ENCODE measurements at places on chromosomes 2 and 18.

DNA sequence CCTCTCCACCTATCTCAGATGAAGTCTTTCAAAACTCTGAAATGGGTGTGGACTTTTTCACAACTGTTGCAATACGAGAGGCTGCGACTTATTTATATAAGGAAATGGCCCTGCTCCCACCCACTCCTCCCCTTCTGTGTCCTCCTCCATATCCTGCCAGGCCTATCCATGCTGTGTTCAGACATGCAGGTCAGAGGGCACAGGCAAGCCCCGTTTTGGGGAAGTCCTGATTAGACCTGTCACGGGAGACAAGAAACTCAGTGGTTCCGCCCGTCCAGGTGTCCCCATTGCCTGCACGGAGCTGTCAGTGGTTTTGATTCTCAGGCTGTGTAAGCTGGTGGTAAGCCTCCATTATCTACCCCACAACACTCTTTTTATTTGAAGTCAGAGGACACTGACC, 99.6 kb upstream of the MGAT5 start:
- no peak for DNase-seq

DNA sequence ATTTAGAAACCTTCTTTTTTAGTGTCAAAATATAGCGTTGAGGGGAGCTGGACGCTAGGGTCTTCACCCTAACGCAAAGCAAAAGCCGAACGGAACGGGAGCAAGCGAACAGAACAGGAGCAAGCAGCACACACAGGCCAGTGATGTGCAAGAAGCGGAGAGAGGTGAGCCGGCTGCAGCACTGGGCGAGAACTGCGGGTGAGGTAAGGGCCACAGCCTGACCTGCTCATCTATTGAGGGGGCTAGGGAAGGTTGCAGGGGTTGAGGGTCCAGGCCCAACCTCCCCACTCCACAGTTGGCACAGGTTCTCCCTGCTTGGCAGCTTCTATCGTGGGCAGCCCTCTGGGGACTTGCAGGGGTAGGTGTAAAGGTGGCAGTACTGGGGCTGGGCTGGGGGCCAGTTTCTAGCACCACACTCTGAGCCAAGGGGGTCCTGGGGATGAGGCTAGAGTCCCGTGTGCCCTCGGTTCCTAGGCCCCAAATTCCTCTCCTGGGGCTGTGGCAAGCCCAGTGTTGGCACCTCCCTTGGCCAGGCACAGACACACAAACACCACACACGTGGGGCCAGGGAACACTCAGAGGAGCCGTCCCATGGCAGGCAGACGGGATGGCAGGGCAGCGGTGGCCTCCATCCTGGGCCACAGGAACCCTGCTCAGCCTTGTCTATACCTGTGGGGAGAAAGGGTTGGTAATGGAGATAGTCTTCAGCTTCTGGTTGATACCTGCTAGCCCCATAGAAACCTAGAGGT, 1.2 kb upstream of the ABCB6 start:
- DNase-seq = no peak

GRCh38 chr2:8579485-8580085, 102.3 kb upstream of the ID2 start:
- DNase-seq = no peak

DNA sequence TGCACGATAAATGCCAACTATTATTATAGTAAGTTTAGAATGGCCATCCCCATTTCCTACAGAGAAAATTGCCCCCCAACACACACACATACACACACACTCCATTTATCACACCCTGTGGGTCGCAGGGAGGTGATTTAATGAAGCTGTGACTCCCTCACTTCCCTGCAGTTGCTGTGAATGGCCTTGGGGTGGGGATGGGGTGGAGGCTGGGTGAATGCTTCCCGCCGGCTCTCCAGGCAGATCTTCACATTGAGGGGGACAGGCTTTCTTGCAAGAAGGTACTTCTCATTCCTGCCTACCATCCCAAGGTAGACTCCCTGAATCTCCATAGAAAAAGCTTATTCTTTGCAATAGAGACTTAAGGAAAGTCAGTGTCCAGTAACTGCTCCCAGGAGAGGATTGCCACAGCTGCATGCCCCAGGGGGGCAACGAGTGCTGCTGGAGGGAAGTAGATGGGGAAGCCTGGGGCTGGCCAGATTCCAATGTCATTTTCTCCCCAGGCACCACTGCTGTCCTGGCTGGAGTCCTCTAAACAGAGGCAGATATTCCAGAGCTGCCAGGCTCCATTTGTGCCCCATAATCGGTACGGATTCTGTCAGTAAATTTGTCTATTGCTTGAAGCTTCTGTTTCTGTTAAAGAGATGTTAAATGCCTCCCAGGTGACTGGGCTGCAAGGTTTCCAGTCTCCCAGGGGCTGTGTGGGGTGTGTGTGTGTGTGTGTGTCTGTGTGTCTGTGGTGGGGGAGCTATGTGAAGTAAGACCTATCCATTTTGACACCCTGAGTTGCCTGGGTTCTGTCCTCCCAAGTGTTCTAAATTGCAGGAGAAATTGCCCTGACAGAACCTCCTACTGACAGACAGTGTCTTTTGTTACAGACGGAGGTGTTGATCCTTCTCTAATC, 265.5 kb downstream of the SRBD1 start:
- DNase-seq = no peak

DNA sequence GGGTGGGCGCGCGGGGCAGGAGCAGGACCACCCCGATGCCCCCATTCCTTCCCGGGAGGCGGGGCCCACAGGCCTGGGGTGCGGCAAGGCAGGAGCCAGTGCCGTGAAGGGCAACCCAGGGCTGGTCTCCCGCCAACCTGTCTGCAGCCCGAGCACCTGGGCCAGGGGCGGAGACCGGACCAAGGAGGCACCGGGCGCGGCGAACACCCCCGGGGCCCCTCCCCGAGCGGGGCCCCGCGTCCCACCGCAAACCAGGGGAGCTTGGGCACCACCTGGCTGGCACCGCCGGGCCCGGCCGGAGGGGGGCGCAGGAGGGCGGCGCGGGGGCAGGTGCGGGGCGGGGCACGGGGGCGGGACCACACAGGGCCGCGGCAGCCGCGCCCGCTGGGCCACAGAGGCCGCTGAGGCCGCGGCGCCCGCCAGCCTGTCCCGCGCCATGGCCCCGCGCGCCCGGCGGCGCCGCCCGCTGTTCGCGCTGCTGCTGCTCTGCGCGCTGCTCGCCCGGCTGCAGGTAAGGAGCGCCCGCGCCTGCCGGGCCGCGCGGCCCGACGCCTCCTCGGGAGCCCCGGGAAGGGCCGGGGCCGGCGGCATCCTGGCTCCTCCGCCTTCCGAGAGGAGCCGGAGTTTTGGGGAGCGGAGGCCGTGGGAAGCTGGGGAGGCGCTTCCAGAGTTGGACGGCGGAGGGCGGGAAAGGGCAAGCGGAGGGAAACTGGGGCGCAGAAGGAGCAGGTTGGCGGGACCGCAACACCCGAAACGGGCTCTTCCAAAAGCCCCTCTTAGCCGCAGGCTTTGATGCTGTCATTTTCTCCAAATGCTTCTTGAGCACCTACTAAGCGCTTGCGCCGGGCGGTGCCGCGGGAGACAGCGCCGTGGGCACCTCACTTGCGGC, at the start of gene TNFRSF11A:
Gene TNFRSF11A (plus strand): TSS at position 394 of the 889 bp plus-strand sequence. CDS start 43 bp downstream, at position 437.
- DNase-seq = no peak

GRCh38 chr2:112881217-112881985, 29.6 kb upstream of the IL37 start:
- peak; percentile 82 for DNase-seq

DNA sequence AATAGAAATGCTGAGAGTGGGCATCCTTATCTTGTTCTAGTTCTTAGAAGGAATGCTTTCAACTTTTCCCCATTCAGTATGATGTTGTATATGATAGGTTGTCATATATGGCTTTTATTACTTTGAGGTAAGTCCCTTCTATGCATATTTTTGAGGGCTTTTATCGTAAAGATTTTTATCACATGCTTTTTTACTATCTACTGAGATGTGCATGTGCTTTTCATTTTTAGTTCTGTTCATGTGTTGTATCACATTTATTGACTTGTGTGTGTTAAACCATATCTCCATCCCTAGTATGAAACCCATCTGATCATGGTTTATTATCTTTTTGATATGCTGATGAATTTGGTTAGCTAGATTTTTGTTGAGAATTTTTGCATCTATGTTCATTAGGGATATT, 1008.8 kb downstream of the CNTNAP5 start:
- DNase-seq = no peak

- DNase-seq = no peak
Observed at GRCh38 chr2:197614532-197614931, 60.9 kb downstream of the RFTN2 start.

- no peak for DNase-seq
Observed at GRCh38 chr2:65666156-65666725, 233.8 kb upstream of the SPRED2 start.

DNA sequence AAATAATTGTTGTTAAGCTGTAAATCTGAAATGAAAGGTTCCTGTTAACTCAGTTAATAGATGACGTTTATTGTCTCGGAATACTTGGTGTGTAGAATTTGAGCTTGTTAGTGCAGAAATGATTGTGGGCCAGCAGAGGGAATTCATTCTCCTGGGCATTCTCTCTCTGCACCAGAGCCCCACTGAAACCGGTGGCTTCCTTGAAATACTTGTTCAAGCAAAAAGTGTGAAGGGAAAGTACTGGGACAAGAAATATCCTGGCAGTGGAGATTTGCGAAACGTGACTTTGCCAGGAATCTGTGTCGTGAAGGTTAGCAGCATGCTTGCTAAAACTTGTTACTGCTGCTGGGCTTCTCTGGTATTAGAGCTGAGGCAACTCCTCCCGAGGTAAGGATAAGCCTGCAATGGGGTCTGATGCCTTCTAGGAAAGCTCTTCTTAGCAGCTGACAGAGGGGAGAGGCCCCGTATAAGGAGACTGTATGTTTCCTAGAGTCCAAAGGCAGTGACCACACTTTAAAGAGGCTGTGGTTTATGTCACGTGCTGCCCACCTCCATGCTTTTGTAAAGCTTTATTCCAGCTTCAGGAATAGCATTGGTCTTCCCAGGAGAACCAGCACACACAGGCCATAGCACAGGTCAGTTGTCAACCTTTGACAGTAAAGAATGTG, 2.0 kb downstream of the ITGA6 start:
- no peak for DNase-seq

DNA sequence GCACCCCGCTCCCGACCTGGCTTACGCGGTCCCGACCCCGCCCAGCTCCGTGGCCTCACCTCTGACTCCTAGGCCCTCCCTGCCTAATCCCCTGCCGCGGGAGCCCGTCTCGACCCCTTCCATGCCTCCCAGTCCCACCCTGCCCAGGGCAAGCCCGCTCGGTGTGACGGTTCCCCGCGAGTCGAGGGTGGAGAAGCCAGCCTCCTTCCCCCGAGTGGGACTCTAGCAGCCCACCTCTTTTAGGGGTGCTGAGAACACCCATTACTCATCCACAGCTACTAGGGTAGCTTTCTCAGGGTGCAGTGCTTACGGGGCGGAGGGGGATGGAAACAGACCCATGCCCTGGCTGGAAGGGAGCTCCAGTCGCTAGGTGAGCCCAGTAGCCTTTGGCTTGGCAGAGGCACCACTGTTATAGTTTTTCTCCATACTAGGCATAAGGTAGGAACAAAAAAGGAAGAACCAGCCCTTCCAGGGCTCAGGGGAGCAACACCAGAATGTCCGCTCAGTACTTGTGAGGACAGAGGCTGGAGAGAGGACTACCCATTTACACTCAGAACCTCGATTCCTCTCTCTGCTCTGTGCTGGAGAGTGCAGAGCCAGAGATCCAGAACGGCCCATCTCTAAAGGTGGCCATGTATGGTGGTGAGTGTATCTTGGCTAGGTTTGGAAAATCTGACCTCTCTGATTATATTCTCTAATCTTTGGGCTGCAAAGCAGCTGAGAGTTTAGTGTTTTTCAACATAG, 606 bp downstream of the AGBL5 start:
- no peak for DNase-seq

DNA sequence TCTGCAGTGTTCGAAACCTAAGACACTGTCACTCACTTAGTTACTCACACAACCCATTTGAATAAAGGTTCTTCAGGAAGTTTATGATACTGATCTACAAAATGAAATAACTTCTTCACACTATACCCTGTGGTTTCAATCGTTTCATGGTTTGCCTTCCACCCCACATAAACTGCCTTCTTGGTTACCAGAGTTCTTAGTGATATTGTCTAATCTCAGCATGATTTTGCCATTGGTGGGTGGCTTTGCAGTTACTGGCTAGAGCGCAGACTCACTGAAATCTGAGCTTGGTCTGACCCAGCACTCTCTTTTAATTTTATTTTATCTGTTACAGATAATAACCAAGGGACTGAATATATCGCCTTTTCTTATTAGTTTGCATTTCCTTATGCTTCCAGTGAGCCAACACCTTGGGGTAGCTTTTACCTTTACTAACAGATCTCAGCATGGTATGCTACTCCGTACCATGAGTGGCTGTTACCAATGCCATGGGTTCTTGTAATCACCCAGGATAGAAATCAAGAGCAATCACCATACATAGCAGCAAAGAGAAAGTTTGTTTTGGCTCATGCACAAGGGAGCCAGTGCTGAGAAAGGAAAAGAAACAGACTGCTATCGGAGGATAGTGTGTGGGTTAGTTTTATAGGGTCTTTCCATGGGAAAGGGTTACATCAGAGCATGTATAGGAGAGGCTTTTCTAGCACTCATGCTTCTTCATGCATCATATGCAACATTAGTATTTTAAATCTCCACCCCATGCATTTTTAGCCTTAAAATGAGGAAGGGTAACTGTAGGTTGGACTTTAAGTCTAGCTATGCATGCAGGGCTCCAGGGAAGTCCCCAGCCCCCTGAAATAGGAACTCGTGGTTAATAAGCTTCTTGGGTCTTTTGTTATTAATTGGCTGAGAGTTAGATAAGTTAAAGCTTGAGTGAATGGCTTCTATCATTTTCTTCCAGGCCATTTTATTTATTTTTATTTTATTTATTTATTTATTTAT, 33.3 kb downstream of the ANXA4 start:
- no peak for DNase-seq

DNA sequence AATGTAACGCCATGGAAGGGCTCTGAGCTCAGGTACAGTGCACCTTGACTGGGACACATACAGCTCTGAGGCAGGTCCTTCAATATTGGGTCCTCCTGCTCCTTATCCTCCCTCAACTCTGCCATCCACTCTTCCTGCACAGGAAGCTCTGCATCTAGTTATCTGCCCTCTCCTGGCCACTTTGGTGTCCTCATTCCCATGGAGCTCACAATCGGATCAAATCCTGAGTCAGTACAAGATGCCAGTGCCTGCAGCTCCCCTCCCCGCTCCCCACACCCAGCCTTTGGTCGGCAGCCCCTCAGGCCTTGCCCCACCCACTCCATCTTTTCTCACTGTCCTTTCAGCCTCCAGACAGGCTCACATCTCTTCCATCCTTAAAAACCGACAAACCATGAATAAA, 58.0 kb downstream of the LRRFIP1 start:
- peak; percentile 54 for DNase-seq

GRCh38 chr2:154623819-154624218, 74.7 kb upstream of the KCNJ3 start:
- DNase-seq = peak; percentile 26

GRCh38 chr2:2472881-2473280, 141.8 kb upstream of the MYT1L start:
- no peak for DNase-seq

GRCh38 chr2:99066075-99066958, 75.2 kb upstream of the C2orf15 start:
- peak; percentile 29 for DNase-seq

DNA sequence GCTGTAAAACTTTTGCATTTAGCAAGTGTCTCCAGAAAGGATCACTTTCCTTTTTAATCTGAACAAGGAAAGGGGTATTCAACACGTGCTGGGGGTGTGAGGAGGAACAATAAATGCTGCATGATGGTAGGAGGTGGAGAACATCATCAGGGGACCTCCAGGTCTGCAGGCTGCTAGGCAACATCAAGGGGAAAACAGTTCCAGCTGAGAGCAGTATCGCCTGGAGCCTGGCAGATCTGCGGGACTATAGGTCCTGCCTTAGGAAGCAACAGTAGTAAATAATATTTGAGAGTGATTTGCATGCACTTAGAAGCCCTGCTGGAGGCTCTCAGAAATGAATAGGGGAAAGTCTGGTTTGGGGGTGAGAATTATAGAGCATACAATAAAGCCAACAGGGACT, 175.6 kb downstream of the SUCLG1 start:
- no peak for DNase-seq
